Choroid plexus epithelial cell (primary cell): ENCODE measurements at places on chromosomes 2 and 18.
A peak's percentile ranks its signal among the peaks of the same experiment; 100 is the strongest.

- no peak for DNase-seq
Observed at GRCh38 chr2:132676999-132677398, 7.0 kb upstream of the LYPD1 start.

- no peak for DNase-seq
Observed at GRCh38 chr2:236879416-236879963, 206.2 kb upstream of the COPS8 start.

DNA sequence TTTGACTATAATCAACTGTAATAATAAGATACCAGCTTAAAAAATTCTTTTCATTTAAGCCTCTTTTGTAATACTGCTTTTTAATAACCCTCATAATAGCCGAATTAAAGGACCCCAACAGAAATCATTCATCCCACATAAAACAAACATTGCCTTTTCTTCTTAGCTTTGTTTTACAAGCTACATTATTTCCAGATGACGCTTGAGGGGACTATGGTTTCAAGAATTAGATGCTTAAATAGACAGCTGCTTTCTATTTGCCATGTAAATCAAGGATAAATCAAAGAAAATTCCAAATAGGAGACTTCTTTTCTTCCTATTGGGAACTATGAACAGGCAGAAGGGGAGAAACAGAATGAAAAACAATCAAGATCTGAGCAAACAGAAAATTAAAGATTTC, 200.7 kb upstream of the SMAD7 start:
- DNase-seq = no peak

DNA sequence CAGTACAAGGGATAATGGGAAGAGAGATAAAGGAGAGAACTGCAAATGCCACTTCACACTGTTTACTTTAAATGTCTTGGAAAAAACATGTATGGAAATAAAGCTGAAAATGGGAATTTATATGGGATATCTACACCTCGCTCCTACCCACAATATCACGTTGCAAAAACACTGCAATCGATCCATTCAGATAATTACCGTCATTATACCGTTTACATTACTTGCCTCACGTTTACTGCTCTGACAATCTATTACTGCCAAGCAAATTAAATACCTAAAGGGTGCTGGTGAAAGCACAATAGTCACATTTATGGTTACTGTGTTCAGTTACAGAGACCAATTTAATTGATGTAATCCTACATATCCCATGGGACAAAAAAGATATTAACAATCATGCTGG, 214.7 kb upstream of the LYPD1 start:
- DNase-seq = no peak

- DNase-seq = peak; percentile 20
Observed at GRCh38 chr2:149422337-149422990, 92.1 kb downstream of the LYPD6 start.

GRCh38 chr2:164868563-164869419, 27.2 kb upstream of the COBLL1 start:
- DNase-seq = peak; percentile 55

DNA sequence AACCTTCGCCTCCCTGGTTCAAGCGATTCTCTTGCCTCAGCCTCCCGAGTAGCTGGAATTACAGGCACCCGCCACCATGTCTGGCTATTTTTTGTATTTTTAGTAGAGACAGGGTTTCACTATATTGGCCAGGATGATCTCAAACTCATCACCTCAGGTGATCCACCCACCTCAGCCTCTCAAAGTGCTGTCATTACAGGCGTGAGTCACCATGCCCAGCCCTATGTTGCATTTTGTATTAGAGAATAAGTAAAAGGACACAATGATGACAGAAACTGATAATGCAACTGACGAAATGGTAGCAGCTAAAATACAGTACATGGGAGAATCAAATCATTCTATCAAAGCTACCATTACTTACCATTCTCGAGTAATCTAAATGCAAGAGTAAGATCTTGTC, 276.7 kb downstream of the DSEL start:
- DNase-seq = no peak

DNA sequence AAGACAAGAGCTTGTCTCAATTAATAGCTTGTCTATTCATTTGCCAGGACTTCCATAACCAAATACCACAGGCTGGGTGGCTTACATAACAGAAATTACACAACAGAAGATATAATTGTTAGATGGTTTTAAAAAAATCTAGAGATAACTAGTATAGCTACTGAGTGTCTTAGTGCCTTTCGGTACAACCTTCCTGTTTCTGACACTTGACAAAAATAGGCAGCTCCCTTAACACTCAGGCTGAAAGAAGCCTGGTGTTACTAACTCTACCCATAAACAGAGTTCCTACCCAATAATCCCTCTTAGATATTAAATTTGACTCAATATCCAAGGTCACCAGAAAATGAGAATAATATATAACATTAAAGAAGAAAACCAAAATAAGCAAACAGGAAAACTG, 129.7 kb downstream of the BARD1 start:
- no peak for DNase-seq

DNA sequence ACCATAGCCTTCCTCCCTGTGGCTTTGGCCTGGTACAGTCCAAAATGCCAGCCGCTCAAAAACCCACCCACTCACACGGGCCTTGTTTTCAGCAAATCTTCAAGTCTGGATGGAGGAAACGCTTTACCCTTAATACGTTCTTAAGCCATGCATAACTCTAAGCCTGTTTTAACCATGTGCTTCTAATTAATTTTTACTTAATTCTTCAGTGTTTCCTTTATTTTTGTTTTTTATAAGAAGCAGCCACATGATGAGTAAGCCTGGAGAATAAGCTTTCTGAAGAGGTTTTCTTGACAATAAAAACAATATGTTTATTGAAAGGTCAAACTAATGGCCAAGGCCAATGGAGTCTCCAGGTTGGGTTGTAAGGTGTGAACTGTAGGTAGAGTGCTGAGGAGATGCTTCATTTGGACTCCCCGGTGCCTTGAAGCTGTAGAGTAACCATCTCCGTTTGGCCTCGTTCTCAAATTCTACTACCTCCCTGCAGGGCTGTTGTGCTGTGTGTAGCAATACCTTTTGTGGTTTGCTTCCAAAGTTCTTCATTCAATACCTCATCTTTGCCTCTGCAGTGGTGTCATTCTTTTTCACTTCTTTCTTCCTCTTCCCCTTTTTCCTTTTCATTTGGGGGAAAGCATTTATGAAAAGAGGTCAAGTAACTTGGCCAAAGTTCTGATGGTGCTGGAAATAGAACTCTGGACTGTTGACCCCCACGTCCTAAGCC, 113.7 kb downstream of the PRKCE start:
- DNase-seq = peak; percentile 30

DNA sequence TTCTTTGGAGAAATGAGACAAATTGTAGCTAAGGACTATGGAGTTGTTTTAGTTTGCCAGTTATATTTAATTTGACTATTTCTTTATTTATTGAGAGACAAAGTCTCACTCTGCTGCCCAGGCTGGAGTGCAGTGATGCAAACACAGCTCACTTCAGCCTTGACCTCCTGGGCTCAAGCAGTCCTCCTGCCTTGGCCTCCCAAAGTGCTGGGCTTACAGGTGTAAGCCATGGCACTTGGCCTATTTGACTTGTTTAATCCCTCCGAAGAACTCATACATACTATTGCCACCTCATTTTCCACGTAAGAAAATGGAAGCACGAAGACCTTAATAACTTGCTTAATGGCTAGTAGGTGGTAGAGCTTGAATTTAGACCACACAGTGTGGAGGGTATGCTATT, 988 bp upstream of the RNF144A start:
- no peak for DNase-seq

GRCh38 chr2:32947076-32947483, 327 bp downstream of the LTBP1 start:
- peak; percentile 21 for DNase-seq

GRCh38 chr2:239201884-239202283, 198.9 kb downstream of the HDAC4 start:
- DNase-seq = no peak

GRCh38 chr2:148865512-148865911, 9.5 kb upstream of the KIF5C start:
- no peak for DNase-seq

DNA sequence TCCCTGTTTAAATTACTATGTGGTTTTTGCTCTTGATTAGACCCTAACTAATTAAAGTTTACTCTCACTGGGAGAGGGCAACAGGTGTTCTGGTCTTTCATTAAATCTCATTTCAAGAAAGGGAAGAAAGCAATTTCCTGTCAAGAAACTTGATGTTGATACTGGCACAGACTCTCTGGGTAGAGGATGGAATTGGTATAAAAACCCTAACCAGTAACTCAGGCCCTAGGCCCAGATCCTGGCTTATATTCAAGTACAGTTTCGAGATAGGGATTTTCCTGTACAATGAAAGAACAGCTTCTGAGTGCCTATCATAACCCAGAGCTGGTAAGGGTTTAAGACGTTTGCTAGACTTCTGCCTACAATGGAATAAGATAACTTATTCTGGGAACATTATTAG, 61.6 kb upstream of the ACYP2 start:
- DNase-seq = no peak

DNA sequence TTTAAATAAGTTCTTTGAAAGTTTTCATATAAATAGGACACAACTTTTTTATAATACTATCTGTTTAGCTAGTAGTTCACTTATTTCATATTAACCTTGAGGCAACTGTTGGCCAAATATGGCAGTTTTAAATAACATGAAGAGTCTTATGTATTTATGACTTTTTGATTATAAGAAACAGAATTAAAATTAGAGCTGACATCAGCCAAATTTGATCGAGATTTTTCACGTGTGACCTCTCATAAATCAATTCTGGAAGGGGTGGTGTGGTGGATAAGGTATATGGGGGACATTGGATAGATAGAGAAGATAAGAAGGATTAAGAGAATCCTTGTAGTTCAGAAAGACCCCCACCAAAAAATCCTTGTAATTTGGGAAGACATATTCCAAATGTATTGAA, 776.6 kb downstream of the LRRTM4 start:
- no peak for DNase-seq

DNA sequence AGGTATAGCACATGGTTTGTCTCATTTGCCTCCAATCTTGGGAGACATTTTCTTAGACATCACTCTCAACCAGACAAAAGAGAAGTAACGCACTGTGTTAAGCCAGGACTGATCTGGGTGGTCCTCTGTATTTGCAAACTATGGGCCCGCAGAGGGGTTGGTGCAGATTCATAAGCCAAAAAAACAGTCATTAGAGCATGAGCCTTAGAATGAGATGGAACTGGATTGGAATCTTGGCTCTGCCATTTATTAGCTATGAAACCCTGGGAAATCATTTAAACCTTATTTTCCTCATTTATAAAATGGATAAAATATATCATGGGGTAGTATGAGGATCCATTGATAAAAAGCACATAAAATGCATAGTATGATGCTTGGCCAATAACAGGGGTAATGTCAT, 213.5 kb upstream of the APCDD1 start:
- no peak for DNase-seq

- DNase-seq = no peak
Observed at GRCh38 chr18:57544936-57545660, 41.4 kb downstream of the FECH start.

GRCh38 chr2:100924122-100924519, 78.0 kb upstream of the RPL31 start:
- no peak for DNase-seq

- no peak for DNase-seq
Observed at GRCh38 chr2:86219896-86220295, 20.6 kb downstream of the MRPL35 start.

DNA sequence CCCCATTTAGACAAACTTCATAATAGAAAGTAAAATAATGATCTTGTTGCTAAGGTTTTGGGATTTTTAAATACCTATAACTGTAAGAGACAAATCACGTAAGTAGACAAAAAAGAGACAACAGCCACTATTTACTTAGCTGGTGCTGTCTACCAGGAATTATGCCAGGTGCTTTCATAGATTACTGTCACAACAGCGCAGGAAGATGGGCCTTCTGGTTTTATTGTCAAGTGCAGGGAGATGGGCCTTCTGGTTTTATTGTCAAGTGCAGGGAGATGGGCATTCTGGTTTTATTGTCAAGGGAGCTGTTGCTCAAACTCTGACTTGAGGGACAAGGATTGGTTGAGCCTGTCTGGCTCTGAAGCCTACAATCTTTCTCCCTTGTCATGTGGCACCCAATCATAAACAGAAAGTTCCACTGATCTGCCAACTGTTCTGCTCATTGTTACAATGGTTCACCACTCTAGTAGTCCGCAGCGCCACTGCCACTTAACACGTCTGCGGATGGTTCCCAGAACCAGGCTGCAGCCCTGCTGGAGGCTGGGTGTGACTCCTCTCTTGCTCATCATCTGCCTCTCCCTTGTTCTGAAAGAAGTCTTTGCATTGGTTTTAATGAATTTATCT, 95.0 kb downstream of the RNF144A start:
- DNase-seq = peak; percentile 42

DNA sequence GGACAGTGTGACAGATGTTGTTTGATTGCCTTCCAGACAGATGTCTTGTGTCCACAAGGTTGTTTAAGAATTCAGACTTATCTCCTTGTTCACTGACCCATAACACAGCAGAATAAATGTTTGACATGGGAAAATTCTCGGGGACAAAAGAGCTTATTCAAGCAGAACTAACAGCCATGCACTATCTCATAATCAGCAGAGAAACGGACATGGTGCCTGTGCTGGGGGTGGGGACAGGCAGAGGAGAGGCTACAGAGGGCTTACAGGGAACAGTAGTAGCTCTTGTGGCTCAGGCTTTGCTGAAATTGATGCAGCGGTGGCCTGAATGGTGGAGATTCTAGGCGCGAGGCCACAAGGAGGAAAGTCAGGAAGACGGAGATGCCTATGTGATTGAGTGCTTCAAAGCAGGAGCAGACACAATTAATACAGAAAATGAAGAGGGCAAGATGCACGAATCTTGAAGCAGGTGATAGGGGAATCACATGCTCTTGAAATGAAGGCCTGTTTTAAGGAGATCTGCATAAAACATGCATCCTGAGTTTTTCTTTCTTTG, 62.0 kb upstream of the CAB39 start:
- DNase-seq = no peak

- DNase-seq = no peak
Observed at GRCh38 chr18:41268271-41268670, 686.8 kb upstream of the PIK3C3 start.
